ENCODE measurements at places on chromosomes 5 and 9.

DNA sequence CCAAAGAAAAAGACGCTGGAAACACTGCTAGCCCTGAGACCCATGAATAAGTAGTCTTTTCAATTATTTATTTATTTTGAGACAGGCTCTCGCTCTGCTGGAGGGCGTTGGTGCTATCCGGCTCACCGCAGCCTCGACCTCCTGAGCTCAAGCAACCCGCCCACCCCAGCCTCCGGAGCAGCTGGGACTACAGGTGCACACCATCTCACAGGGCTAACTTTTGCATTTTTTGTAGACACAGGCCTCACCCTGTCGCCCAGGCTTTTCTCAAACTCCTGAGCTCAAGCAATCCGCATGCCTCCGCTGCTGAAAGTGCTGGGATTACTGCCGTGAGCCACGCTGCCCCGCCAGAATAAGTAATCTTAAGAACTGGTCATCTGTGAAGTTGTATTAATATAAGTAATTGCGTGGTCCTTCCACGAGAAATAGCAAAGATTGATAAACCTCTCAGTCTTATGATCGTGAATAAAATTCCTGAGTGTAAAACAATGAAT, 1.6 kb downstream of the ANXA2R start:
- DNase-seq, result peak; percentile 44

DNA sequence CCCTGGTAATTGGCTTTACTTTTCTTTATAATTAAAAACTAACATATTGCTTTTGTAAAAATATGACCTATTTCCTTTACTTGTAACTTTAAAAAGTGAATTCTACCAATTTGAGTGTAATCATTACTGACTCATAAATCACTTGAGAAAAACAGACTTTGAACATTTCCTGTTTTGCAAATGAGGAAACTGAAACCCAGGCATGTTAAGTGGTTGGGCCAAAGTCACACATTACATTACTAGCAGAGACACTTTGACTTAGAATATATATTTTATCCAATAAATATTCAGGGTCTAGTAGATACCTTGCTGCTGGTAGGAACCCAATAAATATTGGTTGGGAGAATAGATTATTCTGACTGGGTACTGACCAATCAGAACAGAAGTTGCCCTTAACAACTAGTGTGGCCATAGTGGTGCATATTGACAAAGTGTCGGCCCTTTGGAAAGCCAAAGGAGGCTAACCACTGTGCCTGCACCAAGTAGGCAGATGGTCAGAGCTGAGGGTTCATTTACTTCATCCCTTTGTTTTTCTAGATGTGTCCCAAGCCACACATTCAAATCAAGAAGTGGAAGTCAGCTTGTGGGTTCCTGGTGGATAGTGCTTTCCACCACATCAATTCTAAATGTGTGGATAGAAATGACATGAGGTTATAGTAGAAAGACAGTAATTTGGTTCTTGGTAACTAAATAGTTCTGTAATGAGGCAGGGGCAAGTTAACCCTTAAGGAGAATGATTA, 365.1 kb upstream of the RIOK2 start:
- DNase-seq, result no peak

DNA sequence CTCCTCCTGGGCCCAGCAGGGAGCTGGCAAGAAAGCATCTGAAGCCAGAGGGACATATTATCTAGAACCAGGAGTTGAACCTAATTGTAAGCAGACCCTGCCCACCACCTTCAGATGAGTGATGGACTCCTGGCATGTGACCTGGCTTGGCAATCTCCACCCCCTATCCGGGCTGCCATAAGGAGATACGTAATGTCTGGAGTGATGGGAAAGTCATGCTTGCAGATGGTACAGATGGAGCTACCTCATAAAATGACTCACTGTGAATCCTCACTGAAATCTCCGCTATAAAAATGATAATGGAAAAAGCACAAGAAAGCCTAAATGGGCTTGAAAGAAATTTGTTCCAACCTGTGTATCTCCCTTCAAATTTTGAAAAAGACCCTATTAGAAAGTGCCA, 157.5 kb downstream of the DMRT2 start:
- DNase-seq, result no peak

GRCh38 chr5:175795959-175796358, 75.4 kb upstream of the CPLX2 start:
- no peak for DNase-seq

- DNase-seq, result no peak
Measured at GRCh38 chr5:108797396-108797795, 49.7 kb downstream of the FER start.

- no peak for DNase-seq
Measured at GRCh38 chr9:97907046-97907445, 15.3 kb downstream of the TRMO start.

- DNase-seq, result no peak
Measured at GRCh38 chr9:121305269-121305994, 37.5 kb downstream of the GSN start.

Data from liver (tissue), 10 donors.